ENCODE measurements at places on chromosomes 6 and 20.
A peak's percentile ranks its signal among the peaks of the same experiment; 100 is the strongest.

DNA sequence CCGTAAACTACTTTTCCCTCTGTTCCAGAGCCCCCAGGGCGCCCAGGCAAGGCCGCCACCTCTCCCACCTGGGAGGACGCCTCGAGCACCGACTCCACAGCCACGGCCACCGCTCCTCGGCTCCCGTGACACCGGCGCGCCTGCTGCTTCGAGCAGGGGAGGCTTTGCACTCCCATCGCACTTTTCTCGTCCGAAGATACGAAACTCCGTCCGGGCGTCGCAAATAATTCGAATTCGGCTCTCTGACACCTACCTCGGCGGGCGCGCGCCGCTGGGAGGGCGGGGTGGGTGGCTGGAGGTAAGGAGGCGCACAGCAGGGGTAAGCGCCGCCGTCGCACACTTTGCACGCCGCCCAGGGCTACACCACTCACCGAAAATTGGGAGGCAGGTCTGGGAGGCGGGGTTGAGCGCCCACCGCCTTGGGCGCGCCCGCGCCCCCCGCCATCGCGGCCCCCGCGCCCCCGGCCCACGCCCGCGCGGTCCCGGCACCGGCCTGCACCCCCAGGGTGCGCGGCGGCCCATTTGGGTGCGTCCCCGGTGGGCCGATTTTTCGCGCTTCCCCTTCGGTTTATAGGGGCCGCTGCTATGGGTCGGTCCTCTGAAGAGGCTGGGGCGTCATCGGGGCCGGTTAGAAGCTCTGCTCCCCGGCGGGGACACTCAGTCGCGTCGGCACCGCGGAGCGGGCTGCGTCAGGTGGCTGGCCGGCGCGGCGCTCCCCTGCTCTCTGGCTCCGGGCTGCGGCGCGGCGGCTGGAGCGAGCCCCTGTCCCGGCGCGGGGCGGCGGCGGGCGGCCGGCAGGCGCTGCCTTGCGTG is 36.2 kb downstream of the GNAS start:
- DNase-seq: peak; percentile 77

GRCh38 chr20:57596998-57597939 is 23.0 kb downstream of the ZBP1 start:
- DNase-seq: peak; percentile 75

DNA sequence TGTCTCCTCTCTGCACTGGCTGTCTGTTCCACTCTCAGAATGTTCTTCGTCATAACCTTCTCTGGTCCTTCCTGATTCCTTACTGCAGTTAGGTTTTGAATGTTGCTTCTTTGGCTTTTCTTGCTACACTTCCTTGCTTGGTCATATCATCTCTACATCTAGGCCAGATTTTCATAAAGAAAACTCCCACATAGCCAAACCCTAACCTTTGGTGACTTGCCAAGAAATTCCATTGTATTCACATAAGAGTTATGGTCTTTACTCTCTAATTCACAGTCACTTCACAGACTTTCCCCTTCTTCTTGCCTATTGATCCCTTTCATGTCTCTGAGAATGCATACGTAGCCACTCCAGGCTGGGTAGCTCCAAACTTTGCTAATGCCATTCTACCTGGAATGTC is 41.9 kb upstream of the SIM1 start:
- no peak for DNase-seq

DNA sequence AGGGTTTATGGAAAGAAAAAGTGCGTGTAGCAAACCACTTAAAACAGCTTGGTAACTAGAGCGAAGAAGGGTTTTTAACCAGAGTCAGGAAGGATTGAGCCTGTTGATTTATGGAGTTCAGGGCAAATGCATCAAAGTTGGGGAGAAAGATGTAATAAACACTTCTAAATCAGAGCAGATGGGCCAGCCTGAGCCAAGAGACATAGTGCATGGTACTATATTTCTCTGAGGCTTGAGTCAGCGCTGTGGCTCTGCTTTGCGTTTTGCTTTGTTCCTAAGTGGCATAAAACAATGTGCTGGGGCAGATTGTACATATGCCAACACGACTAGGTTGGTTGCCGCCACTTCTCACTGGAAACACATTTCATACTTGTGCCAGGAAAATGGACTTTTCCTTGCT is 111.3 kb downstream of the BCKDHB start:
- DNase-seq: no peak

GRCh38 chr6:1291381-1291780 is 20.5 kb upstream of the FOXQ1 start:
- DNase-seq: no peak

GRCh38 chr20:58117944-58118343 is 110.5 kb downstream of the ANKRD60 start:
- no peak for DNase-seq

- no peak for DNase-seq
Observed at GRCh38 chr20:881051-881782, 34.9 kb downstream of the ANGPT4 start.

DNA sequence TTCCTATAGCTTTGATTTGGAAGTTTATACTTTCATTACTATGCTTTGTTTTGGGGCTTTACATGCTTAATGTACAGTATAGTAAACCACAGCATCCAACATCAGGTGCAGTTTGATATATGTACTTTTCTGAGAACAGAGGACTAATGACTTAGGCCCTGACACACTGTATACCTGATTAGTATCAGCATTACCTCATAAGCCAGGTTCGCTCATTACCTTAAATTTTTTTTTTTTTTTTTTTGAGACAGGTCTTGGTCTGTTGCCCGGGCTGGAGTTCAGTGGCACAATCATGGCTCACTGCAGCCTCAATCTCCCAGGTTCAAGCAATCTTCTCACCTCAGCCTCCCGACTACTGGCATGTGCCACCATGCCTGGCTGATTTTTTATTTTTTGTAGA is 28.4 kb downstream of the CD109 start:
- DNase-seq: no peak

DNA sequence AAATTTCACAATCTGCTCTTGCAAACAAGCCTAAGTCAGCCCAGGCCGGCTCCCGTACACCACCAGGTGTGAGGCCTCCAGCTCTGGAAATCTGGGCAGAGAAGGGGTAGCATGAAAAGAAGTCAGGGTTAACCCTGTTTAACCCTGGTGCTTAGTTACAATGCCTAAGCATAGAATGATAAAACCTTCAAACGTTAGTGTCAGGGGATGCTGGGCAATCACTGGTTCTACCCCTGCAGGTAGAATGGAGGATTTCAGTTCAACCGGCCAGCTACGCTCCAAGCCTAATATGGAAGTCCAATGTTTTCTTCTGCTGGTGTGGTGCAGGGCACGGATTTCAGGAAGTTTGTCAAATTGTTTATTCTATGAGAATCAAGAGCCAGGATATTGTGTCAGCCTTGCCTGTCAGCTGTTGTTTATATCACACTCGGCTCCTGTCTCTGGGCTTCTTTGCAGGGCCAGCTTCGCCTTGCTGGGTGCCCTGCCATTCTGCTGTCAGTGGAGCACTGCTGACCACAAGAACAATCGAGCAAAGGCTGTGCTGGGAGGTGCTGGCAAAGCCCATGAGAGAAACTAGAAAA is 20.2 kb upstream of the CD93 start:
- no peak for DNase-seq

- no peak for DNase-seq
Observed at GRCh38 chr6:13725570-13725969, 13.9 kb upstream of the RANBP9 start.

GRCh38 chr20:46406986-46407670 is 713 bp upstream of the ELMO2 start:
- peak; percentile 66 for DNase-seq

GRCh38 chr6:159308198-159308597 is 139.0 kb downstream of the FNDC1 start:
- DNase-seq: no peak

DNA sequence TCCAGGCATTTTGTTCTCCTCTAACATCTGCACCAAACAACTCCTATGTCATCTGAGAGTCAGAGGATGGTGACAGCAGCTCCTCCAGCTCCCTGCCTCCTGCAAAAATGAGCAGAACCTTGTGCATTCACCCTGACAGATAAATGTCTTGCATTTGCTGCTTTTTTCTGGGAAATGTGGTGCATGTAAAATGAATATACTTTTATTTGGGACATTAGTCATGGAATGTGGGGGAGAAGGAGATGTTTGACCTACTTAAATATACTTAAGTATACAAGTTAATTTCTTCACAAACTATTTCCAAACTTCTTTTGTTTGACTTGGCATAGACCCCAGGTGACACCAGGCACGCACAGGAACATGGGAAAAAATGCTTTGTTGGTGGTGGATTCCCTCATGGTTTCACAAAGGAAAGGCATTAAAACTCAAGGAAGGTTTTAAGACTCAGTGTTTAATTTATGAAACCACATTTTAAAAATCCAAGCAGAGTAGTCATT is 181.8 kb upstream of the MCHR2 start:
- no peak for DNase-seq

GRCh38 chr6:33007831-33008400 is 1.5 kb downstream of the HLA-DOA start:
- DNase-seq: no peak

- no peak for DNase-seq
Observed at GRCh38 chr6:45454008-45454911, 76.5 kb upstream of the SUPT3H start.

- no peak for DNase-seq
Observed at GRCh38 chr20:32585586-32586127, 524 bp upstream of the NOL4L start.

DNA sequence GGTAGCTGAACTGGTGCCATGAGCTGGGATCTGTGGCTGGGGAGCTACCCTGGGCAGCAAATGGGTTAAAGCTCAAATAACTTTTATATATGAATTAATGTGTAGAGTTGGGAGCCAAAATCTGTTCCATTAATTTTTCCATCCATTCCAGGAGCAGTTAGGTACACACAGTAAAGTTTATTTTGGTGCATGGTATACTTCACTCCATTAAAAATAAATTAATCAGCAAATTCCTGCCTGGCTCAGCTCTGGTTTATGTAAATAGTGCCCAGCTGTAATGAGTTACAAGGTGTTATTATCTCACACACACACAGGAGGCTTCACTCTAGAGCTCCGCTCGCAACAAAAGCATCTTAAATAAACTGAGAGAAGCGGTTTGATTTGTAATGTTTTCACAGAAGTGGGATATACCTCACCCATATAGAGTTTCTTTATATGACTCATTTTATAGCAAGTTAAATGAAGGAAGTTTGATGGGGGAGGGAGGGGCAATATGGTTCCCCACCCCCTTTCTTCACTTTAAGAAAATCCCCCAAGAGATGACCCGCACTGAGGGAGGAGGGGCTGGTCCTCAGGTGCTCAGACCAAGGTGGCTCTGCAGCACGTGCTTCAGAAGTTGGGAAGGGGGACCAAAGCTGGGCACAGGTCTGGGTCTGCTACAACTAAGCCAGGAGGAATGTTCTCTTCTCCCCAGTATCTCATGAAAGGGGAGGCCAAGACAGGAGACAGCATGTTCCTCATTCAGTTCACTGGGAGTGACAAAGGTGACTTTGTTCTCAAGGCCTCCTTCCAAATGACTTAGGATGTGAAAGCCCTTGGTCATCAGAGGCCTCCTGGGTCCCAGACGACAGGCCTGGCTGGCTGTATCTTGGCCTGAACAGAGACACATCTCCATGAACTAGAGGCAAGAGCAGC is 10.5 kb upstream of the FAM83C start:
- DNase-seq: no peak

DNA sequence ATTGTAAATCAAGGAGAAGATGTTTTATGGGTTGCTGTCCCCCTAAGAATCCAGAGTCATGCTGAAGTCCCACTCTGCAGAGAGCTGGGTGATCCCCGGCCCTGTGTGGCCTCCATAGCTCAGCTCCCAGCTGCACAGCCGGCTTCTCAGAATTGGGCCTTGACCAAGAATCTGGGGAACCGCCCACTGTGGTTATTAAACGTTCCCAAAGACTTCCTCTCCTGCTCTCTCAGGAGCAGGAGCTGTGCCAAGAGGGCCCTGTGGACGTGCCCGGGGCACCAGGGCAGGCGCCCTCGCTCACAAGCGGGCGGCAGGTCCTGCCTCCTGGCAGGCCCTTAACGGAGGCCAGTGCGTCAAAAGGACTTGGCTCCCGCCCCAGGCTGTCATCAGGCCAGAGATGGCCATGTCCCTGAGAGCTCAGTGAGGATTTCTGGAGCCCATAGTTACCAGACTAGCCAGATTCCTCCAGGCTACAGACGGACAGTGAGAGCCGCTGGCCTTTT is 30.4 kb downstream of the ZC3H12D start:
- no peak for DNase-seq

DNA sequence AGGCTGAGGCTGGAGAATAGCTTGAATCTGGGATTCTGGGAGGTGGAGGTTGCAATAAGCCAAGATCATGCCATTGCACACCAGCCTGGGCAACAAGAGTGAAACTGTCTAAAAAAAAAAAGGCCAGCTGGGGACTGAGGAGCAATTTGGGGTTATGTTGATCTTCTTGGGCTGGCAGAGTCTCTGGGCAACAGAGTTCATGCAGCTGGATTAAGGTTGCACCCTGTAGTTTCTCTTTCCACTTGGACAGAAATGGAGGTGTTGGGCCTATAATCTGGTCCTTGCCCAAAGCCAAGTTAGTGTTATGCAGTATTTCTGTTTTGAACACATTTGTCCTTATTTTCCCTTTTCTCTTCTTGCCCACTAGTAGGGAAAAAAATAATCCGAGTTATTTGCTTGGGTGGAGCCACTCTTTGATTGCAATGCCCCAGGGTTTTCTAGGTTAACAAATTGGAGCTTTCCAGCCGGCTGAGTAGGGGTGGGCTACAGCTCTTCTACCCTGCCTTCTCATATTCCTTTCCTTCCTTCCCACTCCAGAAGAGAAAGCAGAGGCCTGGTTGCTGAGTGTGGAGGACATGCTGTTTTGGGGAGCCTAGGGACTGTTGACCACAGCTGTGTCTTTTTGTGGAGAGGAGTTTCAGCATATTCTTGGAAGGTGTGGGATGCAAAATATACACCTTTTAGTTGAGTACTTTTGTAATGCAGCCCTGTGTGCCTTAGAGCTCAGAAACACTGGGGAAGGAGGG is 213.9 kb downstream of the SOX4 start:
- no peak for DNase-seq

DNA sequence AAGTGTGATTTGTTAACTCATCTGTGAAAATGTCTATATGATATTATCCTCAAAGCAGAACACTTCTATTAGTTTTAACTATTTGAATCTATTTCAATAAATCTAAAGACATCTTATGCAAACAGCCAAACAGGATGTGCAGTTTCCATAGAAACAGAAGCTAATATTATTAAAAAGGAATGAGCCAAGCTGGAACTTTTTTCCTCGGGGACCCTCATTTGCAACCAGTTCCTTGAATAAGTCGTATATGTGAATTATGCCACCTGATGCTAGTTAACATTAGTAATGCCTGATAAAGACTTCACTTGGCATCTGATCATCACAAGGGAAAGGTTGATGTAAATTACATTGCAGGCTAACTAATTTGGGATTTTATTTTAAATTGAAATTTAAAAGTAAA is 216.9 kb upstream of the SMLR1 start:
- DNase-seq: no peak

GRCh38 chr6:159084493-159085091 is 39.8 kb upstream of the TAGAP start:
- DNase-seq: no peak

- DNase-seq: no peak
Observed at GRCh38 chr6:45850378-45851033, 165.2 kb downstream of the CLIC5 start.

GRCh38 chr20:12687476-12687875 is 321.3 kb upstream of the SPTLC3 start:
- DNase-seq: no peak

Measured in activated naive CD4-positive, alpha-beta T cell (primary cell).